ENCODE measurements at places on chromosomes 13 and 19.

DNA sequence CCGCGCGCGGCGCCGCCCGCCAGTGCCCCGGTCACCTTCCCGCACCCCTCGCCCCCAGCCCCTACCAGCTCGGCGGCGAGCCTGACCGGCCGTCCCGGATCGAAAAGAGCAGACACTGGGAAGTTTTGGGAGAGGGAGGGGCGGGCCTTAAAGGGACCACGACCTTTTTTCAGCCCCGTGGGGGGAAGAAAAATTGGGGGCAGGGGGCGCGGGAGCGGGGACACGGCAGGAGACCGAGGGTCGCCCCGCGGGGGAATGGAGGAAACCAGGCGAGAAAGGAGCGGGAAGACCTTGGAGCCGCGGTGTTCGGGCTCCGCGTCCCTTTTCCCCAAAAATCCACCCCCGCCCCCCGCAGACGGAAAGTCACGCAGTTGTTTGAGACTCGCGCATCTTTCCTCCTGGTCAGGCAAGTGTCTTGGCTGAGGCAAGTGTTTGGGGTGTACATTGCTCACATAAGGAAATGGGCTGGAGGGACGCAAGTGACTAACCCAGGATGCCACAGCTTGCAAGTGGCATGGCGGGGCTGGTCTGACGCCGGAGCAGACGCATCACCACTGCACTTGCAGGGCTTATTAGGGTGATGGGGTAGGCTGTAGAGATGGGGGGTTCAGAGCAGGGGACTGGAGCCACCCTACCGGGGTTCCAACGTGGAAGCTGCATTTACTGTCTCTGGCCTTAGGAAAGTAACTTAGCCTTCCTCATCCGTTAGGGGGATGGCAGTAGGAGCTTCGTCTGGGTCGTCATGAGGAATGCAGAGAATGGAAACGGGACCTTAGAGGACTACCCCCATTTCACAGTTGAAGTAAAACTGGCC lies 2.7 kb upstream of the HNRNPL start:
- DNase-seq: no peak

DNA sequence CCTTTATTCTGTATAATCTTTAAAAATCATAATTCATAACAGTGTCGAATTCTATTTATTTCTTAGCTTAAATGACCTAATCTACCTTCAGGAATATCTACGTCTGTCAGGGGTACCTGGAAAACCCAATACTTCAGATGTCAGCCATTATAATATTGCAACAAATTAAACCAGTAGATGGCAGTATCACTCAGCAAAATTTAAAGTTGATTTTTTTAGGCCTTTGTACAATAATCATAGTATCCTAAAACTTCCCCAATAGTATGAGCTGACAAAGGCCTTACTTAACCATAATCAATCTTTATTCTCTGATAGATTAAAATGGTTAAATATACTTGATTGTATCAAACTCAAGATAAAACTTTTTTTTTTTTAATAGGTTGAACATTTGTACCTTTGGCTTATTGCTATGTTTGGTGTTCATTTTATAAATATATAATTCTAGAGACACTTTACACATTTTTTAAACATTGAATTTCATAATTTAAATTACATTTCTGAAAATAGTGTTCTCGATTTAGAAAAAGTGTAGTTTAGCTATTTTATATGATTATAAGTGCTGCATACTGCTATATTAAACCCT lies 830.2 kb upstream of the SPRY2 start:
- peak; percentile 5 for DNase-seq

DNA sequence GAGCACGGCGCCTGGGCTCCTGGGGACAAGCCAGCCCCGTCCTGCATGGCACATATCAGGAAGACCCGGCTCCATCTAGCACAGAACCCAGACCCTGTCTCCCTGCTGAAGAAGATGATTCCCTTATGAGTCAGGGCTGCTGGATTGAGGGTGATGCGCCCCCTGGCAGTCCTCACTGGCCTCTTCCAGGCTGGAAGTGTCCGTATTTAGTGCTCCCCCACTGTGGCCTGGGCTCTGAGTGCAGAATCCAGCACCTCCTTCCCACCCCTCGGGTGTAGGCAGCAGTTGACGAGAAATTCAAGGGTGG lies 14.9 kb downstream of the COMP start:
- no peak for DNase-seq

DNA sequence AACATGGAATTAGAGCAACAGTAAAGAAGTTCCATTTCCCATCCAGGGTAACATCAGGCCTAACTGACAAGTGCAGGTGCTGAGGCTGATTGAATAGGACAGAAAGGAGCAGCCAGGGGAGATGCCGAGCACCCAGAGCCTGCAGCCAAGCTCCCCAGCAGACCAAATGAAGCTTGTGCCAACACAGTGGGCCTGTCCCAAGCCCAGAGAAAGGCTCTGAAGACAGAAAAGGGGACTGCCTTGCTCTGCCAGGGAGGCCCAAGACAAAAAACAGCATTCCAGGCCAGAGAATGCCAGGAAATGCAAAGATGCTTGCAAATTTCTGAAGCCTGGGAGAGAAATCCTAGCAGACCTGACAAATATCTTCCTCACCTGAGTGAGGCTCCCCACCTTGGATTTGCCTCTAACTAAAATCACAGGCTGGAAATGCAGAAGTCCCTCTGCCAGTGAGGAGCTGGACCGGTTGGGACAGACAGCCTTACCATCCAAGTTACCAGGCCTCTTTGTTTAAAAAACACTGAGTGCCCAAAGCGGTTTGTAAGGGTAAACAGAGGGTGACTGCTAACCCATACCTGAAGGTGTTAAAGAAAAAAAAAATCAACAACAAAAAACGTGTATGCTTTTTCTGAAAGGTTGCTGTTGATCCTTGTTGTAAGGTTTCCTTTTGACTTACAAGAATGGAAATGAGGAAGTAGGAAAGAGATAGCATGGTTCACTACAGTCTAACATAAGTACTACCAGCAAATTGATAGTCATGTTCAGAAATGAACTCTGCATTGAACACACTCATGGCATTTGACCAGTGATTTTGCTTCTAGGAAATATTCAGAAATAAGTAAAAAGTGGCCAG lies 11.8 kb upstream of the HMGB1 start:
- DNase-seq: no peak

DNA sequence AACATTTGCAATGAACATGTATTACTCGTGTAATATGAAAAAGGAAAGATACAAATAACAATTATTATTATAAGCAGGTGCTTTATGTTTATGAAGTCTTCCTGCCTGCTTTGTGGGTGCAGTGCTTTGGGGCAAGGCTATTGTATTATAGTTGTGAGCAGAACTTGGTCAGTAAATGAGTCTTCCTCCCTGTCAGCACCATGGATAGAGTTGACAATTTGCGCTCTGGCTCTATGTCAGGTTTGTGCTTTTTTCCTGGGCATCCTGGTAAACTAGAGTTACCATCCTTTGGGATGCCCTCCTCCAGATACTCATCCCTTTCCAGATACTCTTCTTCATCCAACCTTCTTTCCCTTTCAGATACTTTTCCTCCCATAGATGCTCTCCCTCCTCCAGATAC lies 19.6 kb downstream of the ERICH6B start:
- no peak for DNase-seq

GRCh38 chr13:20882206-20882605 lies 20.3 kb downstream of the XPO4 start:
- no peak for DNase-seq

GRCh38 chr13:99041788-99042187 lies 63.9 kb upstream of the DOCK9 start:
- DNase-seq: no peak

DNA sequence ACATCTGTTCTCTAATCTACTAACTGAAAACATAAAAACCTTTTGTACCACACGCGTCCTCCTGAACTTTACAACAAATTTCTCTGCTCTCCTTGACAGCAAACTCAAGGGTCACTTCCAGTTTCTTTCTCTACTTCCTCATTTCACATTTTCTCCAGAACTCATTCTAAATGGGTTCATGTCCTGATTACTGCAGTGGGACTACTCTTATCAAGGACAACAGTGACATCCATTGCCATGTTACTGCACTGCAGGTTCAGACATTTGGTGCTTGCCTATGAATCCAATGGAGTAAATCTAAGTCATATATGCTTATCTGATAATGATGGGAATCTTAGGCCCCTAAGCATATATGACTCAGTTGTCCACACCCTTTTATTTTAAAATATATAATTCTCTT lies 35.3 kb downstream of the FPR3 start:
- DNase-seq: no peak

- DNase-seq: no peak
These were observed 2.1 kb downstream of the IFNL2 start for GRCh38 chr19:39270036-39270871.

DNA sequence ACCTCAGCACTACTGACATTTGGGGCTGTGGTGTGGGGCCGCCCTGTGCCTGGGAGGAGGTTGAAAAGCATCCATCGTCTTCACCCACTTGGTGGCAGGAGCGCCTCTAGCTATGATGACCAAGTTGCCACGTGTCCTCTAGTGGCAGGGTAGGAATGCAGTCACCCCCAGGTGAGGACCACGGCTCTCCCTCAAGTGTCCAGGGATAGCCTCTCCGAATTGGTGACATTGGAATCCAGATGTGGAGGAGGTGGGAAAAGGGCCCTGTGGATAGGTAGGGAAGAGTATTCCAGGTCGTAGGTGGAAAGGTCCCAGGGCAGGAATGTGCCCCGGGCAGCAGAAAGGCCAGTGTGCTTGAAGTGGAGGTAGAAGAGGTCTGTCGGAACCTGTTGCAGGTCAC lies 37.6 kb downstream of the ARHGEF18 start:
- no peak for DNase-seq

- DNase-seq: peak; percentile 10
These were observed 671 bp downstream of the ZDHHC20 start for GRCh38 chr13:21458451-21458812.

DNA sequence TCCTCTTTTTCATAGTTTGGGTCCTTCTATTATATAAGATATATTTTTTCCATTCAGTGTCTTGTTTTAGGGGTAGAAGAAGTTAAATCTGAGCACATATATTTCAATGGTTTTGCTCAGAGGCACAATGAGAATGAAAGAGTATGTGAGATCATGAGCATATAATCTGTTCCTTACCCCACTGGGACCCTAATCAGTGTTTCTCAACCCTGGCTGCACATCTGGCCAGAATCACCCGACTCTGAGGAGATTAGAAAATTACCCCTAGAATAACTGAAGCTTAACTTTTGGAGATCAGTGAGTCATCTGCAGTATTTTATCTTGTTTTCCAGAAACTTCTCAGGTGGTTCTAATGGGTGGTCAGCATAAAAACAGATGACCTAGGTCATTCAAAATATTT lies 782 bp downstream of the CYSLTR2 start:
- DNase-seq: no peak

Measured in NCI-H1048 (cell line).